ENCODE measurements at places on chromosomes 7 and 10.

- no peak for DNase-seq
Observed at GRCh38 chr7:22173685-22174573, 183.0 kb downstream of the RAPGEF5 start.

- no peak for DNase-seq
Observed at GRCh38 chr10:74882427-74882826, 56.0 kb downstream of the KAT6B start.

DNA sequence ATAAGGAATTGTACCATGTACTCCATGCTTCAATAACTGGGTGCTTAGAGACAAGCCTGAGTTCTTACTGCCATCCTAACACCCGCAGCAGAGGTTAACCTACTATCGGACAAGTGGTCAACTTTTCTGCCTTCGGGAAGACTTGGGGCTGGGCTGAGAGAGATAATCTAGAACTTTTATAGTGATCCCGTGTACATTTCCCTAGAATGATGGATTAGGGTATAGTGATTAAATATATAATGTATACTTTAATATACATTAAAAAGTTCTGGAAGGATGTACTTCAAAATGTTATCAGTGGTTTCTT lies 12.2 kb upstream of the HNRNPF start:
- DNase-seq: no peak

DNA sequence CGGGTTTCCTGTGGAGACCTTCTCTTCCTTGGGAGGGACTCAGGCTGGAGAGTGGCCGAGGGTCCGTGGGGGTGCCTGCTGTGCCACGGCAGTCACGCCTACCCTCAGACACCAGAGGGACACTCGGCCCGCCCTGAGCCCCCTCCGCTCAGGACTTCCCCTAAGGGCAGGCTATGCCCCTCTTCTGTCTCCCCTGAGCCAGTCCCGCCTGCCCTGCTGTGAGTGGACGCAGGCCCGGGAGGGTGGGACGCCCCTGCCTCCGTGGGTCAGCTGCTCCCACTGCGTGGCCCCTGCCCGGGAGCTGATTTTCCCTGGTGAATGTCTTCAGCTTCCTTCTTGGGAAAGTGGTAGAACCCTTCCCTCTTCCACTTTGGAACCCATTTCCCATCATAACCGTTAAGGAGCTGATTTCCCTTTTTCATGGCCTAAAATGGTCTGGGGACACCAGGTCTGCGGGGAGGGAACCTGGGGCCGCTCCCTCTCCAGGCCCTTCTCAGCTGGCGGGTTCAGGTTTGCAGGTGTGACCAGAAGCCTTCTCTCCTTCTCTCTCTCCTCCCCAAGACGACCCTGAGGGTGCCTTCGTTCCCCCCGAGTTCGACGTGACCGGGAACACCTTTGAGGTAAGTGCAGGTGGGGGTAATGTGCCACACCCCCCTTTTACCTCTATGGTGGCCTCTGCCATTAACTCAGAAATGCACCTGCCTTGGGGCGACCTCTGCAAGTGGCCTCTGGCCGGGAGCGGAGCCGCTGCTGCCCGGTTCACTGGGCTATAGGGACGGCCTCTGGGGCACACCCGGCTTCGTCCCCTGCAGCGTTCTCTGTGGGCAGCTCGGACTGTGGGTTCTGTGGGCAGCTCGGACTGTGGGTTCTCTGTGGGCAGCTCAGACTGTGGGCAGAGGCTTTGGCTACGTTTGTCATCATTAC lies 7.9 kb downstream of the KNDC1 start:
- DNase-seq: peak; percentile 8

DNA sequence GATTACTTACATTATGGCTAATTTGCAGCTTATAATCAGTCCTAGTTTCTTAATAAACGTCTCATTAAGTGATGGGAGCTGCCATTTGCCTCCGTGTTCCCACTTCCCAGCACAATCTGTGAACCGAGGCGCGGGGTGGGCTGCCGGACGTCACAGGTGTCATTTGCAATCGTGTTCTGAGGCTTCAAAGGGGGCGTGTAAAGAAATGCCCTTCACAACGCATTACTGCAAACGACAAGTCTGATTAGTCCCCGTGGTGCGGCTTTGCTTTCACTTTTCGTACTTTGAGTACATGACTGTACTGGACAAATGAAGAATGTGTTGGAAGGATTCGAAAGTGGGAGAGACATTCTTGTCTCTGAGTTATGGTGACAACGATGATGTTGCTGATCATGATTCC lies 614.2 kb upstream of the ADARB2 start:
- no peak for DNase-seq

GRCh38 chr7:43631559-43631958 lies 48.7 kb downstream of the STK17A start:
- DNase-seq: no peak

DNA sequence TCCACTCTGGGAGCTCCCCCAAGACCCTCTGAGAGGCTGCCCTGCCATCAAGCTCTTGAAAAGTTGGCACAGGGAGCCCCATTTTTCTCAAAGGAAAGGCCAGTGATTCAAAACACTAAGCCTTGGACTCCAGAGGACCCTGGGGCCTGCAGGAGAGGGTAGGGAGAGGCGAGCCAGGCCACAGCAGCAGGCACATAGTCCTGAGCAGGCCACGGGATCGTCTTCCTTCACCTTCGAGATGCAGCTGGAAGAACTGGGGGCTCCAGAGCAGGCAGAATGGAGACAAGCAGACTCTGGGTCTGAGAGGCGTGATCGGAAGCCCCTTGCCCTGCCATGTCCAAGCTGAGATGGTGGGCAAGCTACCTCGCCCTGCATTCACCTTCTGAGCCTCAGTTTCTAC lies 13.9 kb downstream of the TNS3 start:
- no peak for DNase-seq

DNA sequence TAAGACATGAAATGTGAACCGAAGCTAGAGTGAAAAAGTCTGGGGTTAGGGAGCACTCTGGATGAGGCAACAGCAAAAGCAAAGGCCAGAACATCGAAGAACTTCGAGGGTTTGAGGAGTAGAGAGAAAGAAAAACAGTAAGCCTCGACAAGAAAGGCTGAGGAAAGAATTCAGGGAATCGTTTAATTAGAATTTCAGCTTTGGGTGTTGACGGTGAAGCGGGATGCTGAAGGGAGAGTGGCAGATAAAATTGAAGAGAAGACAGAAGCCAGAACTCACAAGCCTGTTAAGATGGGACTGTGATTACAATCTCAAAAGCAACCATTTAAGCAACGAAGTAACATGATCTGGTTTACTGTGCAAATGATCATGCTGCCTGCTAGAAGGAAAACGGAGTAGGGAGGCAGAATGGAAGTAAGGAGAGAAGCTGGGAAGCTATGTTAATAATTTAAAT lies 2.1 kb downstream of the TRDMT1 start:
- DNase-seq: no peak

DNA sequence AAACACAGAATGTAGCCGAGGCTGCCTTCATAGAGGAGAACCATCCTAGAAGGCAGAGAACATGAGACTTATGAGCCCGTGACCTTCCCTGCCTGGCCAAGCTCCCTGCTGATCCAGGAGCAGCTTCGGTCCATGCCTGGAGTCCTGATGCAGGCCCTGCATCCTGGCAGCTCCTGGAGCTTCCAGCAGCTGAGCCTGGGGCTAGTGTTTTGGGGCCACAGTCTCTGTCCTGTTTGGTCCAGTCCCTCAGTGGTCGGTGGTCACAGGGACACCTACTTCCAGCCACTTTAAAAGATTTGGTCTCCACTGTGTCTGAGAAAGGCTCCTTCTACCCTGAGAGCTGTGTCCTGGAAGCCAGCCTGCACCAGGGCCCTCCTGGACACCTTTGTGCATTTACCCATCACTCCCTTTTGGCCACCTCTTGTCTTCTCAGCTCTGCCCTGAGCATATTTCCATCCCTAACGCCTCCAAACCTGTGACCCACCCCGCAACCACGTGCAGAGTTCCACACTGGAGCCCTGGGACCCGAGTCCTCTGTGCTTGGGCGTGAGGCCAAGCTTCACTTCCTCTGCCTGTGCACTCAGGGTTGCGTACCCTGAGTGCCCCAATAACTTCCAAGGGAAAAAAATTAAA lies 315.2 kb upstream of the ZNF32 start:
- DNase-seq: no peak

GRCh38 chr10:62109587-62110293 lies 158.9 kb downstream of the RTKN2 start:
- DNase-seq: no peak

DNA sequence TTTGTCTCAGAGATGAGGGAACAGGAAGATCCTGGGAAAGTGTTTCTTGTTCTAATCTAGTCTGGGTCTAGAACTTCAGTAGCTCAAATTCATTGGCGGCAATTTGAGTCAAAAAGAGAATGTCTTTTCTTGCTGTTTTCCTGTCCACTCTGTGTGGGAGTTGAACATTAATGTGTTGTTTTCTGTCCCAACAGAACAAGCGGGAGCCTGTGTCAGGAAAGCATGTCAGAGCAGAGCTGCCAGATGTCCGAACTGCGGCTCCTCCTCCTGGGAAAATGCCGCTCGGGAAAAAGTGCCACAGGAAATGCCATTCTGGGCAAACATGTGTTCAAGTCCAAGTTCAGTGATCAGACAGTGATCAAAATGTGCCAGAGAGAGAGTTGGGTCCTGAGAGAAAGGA lies 16.0 kb downstream of the GIMAP8 start:
- no peak for DNase-seq

- DNase-seq: no peak
Observed at GRCh38 chr10:130128922-130129321, 7.3 kb upstream of the GLRX3 start.

GRCh38 chr7:56578612-56579011 lies 462.4 kb upstream of the NUPR2 start:
- no peak for DNase-seq

- peak; percentile 29 for DNase-seq
Observed at GRCh38 chr7:33926535-33926934, 21.2 kb downstream of the BMPER start.
